Stimulated activated CD8-positive, alpha-beta memory T cell treated with anti-CD3 and anti-CD28 coated beads, Interleukin-2, amount 100 ng/mL, for 1 hour (primary cell): ENCODE measurements at places on chromosomes 2 and 18.

DNA sequence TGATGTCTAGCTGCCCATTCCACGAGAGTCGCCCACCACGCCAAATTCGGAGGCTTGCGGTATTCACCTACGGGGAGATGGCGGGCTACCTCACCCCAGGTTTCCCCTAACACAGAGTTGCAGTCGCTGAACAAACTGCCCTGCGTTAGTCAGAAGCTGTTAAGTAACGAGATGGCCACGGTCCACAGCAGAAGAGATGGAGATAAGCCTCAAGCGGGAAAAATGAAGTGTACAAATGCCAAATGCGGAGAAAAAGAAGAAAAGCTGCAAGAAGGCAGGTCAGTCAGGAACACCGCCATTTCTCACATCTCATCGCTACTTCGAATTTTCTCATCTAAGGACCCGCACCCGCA lies 425 bp downstream of the ASB3 start:
- peak; percentile 1 for DNase-seq

GRCh38 chr2:230885463-230886130 lies 20.9 kb downstream of the ITM2C start:
- no peak for DNase-seq

- no peak for DNase-seq
Measured at GRCh38 chr2:68387408-68388350, 22.6 kb downstream of the PLEK start.

GRCh38 chr2:96859099-96859649 lies 1.4 kb upstream of the ANKRD39 start:
- no peak for DNase-seq

- DNase-seq: no peak
Measured at GRCh38 chr2:223585666-223586065, 16.5 kb downstream of the SCG2 start.

GRCh38 chr2:218312267-218312756 lies 20.0 kb upstream of the TMBIM1 start:
- DNase-seq: no peak

- DNase-seq: no peak
Measured at GRCh38 chr2:143551971-143552650, 422.9 kb downstream of the ARHGAP15 start.

DNA sequence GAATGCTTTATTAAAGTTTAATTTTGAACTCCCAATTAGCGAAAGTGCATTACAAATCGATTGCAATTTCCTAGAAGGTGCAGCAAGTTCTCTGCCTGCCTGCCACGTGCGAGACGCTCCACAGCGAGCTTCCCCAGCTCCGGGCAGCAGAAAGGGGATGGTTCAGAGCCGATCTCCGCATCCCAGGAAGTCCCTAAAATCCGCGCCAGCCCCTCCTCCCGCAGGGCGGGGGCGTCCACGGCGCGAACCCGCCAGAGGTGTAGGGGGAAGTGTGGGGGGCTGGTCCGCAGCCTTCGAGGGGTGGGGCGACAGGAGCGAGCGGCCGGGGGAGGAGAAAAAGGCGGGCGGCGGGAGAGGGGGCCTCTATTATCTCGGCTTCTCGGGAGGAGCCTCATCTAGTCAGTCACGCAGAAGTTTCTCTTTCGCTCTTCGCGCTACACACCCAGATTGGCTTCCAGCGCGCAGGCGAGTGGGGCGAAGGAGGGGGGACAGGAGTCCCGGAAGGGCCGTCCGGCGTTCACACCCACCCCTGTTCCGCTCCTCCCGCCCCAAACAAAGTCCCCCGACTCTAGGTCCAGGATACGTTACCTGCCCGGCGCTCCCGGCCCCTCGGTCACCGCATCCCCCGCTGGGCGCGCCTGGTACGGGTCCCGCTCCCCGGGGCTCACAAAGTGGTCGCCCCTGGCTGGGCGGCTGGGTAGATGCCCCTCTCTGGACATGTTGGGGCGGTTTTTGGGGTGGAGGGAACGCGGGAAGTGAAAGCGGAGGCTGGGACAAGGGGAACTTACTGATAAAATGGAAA lies 9.1 kb upstream of the NR4A2 start:
- DNase-seq: peak; percentile 83

DNA sequence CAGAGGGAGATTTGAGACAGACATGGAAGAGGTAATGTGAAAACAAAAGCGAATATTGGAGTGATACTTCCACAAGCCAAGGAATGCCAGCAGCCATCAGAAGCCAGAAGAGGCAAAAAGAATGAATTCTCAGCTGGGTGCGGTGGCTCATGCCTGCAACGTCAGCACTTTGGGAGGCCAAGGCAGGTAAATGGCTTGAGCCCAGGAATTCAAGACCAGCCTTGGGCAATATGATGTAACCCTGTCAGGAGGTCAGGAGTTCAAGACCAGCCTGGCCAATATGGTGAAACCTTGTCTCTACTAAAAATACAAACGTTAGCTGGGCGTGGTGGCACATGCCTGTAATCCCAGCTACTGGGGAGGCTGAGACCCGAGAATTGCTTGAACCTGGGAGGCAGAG lies 54.8 kb downstream of the FAM161A start:
- no peak for DNase-seq

DNA sequence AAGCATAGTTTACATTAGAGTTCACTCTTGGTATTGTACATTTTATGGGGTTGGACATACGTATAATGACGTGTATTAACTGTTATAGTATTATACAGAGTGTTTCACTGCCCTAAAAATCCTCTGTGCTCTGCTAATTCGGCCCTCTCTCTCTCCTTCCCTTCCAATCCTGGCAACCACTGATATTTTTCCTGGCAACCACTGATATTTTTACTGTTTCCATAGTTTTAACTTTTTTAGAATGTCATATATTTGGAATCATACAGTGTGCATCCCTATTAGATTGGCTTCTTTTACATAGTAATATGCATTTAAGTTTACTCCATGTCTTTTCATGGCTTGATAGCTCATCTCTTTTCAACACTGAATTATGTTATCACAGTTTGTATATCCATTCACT lies 526.7 kb downstream of the RIT2 start:
- DNase-seq: no peak
